Kidney capillary endothelial cell (primary cell): ENCODE measurements at places on chromosomes 16 and 17.

- no peak for DNase-seq
Measured at GRCh38 chr17:51319186-51319585, 58.8 kb downstream of the UTP18 start.

- DNase-seq: no peak
Measured at GRCh38 chr17:77437017-77437416, 296.2 kb downstream of the SEC14L1 start.

- no peak for DNase-seq
Measured at GRCh38 chr16:51337662-51338061, 186.6 kb upstream of the SALL1 start.

GRCh38 chr17:77516902-77517301 lies 376.1 kb downstream of the SEC14L1 start:
- DNase-seq: peak; percentile 15
